ENCODE measurements at places on chromosomes 12 and 14. TPM values are rescaled to one million over a fixed set of nuclear protein-coding genes. Genes with fewer than 3 reads are reported as not detected.

Gene BCAT1
- total RNA-seq: 87.1 TPM

Gene PHLDA1
- 41.8 TPM for total RNA-seq

Gene LTBR
- 189 TPM for total RNA-seq

Gene FLVCR2
- total RNA-seq: 5.8 TPM

Gene SYCP3
- total RNA-seq: not detected

Gene HAL
- not detected for total RNA-seq

Gene GLT8D2
- 26.4 TPM for total RNA-seq

Gene KERA
- total RNA-seq: not detected

Gene DACT1
- 0.29 TPM for total RNA-seq

Gene BEGAIN
- 1.1 TPM for total RNA-seq

Gene IRF2BPL
- total RNA-seq: 34.6 TPM
